Ammon's horn (tissue), 1 donor: ENCODE measurements at places on chromosomes 3 and 15.
A peak's percentile ranks its signal among the peaks of the same experiment; 100 is the strongest.

GRCh38 chr15:50066666-50067065 lies 52.4 kb downstream of the ATP8B4 start:
- DNase-seq = no peak

- no peak for DNase-seq
Observed at GRCh38 chr15:57762302-57762701, 55.8 kb downstream of the POLR2M start.

GRCh38 chr3:109023656-109024254 lies 70.1 kb upstream of the GUCA1C start:
- DNase-seq = peak; percentile 77

DNA sequence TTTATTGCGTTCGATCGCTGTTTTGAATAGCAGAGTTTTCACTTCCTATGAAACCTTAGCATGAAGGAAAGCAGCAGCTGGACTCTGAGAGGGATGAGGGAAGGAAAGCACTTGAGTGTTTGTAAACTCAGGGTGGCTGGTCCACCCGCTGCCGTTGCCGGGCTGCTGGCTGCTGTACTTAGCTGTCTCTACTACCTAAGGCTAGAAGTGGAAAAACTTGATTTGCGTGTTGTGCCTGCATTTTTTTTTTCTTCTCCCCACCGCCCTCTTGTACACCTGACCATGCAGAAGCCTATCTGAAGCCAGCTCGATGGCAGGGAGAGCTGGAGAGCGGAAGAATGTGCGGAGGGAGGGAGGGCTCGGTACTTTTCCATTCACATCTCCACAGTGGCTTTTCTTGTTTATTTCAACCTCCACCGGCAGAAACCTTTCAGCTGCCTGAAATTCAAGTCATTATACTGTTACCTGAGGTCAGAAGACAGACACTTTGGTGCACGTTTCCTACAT lies 4.8 kb upstream of the BCL6 start:
- DNase-seq = peak; percentile 40

DNA sequence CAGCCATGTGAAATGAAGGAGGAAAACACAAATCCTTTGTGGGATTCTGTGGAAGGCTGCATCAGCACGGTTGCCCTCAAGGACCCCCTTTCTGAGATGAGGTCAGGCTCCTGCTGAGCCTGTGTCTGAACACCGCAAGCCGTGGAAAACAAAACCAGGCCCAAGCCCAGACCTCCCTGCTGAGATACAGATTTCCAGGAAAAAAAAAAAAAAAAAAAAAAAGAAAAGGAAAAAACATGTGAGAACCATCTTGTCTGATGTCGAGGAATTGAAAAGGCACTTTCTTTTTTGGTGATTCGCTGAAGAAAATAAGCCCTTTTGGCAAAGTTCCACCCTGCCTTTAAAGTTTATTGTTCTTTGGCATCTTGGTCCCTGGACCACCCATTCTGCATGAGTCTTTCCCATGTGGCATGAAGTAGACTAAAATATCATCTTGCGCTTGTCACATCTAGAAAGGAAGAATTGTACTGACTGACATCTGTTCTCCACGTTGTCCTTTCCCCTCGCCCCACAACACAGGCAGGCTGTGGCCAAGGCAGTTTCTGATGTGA lies 117.6 kb downstream of the CHST2 start:
- no peak for DNase-seq

- DNase-seq = no peak
Observed at GRCh38 chr15:89575656-89576416, 567 bp downstream of the TICRR start.

GRCh38 chr3:112984485-112984884 lies 6.3 kb upstream of the GTPBP8 start:
- no peak for DNase-seq

GRCh38 chr15:32688151-32688639 lies 29.6 kb upstream of the GREM1 start:
- no peak for DNase-seq

DNA sequence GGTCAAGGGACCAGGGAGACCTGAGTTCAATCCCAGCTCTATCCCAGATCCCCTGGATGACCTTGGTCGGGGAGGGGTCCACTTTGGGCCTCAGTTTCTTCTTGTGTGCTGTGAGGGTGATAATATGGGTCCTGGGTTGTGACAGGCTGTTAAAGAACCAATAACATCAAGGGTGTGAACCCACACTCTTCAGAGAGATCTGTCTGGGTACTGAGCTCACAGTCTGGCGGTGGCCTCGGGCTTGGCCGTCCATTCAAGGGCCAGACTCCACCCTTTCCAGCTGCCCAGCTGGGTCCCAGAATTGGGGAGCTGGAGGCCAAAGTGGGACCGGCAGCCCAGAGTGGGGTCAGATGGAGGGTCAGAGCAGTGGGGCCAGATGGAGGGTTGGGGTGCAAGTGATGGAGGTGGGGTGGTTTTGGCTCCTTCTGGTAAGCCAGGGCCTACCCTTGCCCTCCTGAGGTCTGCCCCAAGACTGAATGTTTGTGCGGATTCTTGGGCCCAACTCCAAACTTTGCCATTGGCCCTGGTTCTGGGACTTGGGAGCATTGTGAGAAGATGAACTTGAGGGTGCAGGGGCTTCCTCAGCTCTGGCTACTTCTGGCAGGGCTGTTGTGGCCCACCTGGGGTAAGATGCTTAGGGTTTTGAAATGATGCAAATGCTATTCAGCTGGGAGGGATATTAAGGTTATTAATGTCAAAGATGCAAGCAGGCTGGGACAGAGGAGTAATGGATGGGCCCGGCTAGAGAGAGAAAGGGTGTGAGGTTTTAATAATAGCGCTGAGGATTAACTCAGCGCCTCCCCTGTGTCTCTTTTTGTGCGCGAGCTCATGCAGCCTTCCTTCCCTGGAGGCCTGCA lies 1.5 kb downstream of the CORO2B start:
- peak; percentile 46 for DNase-seq

GRCh38 chr3:42874749-42875148 lies 930 bp downstream of the CYP8B1 start:
- no peak for DNase-seq

DNA sequence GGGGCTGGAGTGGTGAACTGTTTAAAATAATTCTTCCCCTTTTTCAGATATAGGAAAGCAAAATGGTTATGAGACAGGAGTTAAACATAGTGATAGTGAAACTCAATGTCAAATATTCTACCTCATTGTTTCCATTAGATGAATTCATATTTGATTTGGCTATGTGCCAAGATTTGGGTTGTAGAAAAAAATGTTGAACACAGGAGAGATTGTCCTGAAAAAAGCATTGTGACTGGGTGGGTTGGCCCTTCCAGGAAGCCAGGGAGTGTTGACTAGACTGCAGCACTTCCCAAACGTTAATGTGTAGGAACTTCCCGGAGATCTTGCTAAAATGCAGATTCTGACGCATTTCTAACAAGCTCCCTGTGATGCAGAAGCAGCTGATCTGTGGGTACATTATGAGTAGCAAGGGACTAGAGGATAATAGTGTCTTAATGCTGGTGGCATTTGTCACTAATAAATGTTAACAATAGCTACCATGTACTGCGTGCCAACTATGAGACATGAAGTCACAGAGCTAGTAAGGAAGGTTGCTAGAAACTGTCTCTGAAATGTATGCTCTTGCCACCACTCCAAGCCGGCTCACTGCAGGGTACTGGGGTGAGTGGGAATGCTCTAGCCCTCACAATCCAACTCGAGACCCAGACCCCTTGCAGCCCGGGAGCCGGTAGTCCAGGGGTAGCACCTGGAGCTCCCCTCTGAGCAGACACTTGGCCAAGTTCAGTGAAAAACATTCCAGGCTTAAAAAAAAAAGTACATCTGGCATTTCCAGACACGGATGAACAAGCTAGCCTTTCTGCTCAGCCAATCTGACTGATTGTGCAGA lies 120.6 kb downstream of the CD47 start:
- peak; percentile 37 for DNase-seq

- no peak for DNase-seq
Observed at GRCh38 chr15:96031426-96032110, 298.9 kb upstream of the NR2F2 start.

GRCh38 chr3:32869513-32870047 lies 51.8 kb downstream of the TRIM71 start:
- no peak for DNase-seq

DNA sequence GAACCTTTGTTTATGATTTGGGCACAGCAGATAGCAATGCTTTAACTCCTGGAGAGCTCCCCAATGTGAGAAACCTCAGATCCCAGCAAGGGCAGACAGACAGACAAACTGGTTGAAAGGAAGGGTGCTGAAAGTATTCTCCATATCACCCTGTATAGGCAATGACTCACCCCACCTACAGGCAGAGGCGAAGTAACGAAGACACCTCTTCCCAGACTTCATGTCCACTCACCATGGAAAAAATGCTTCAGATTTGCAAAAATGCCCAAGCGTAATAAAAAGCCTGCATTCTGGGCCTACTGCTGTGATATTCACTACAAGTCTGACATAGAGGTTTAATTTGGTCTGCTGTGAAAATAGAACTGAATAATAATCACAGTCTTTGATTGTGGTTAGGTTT lies 50.5 kb downstream of the THBS1 start:
- DNase-seq = no peak

DNA sequence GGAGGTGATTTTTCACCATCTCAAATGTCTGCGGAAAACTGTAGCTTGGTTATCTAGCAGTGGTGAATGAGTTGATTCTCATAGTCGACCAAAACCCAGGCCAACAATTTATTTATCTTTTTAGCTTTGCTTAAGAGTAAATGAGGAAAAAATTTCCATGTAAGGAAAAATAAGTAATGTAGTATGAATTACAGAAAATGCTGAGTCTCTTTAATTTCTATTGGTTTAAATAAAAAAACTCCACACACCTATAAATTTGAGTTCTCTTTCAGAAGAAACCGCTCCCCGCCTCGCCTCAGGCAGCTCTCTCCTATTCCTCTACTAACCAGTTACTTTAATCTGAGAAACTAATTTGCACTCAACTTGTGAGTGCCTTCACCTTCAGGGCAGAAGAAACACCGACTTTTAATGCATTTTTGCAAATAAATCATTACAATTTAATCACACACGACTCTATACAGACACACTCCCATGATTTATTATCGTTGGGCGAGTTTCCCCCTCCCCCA lies 540 bp upstream of the RSRC1 start:
- no peak for DNase-seq

GRCh38 chr3:34015204-34016142 lies 217.0 kb downstream of the PDCD6IP start:
- no peak for DNase-seq

DNA sequence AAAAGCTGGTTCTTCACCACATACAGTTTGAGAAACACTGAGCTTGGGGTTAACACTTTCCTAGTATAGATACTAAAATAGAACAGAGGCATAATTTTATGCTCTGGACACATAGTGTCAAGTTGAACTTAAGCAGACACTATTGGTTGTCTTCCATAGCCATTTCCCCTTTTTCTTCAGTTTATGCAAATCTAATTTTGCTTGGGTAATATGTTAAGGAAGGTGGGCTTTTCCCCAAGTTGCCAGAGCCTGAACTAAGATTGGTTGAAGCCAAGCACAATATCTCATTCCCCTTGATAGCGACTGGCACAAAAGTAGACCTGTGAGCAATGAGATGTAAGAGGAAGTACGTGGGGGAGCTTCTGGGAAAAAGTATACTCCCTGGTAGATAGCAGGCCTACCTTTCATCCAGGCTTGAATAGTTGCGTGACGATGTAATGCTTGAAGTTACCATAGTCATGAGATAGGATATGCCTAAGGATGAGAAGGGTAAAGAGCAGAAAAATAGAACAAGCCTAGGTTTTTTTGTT lies 4.5 kb upstream of the POPDC2 start:
- DNase-seq = no peak

GRCh38 chr3:125116311-125117080 lies 60.7 kb upstream of the HEG1 start:
- DNase-seq = no peak

GRCh38 chr3:159672728-159673688 lies 315.6 kb upstream of the IL12A start:
- no peak for DNase-seq

DNA sequence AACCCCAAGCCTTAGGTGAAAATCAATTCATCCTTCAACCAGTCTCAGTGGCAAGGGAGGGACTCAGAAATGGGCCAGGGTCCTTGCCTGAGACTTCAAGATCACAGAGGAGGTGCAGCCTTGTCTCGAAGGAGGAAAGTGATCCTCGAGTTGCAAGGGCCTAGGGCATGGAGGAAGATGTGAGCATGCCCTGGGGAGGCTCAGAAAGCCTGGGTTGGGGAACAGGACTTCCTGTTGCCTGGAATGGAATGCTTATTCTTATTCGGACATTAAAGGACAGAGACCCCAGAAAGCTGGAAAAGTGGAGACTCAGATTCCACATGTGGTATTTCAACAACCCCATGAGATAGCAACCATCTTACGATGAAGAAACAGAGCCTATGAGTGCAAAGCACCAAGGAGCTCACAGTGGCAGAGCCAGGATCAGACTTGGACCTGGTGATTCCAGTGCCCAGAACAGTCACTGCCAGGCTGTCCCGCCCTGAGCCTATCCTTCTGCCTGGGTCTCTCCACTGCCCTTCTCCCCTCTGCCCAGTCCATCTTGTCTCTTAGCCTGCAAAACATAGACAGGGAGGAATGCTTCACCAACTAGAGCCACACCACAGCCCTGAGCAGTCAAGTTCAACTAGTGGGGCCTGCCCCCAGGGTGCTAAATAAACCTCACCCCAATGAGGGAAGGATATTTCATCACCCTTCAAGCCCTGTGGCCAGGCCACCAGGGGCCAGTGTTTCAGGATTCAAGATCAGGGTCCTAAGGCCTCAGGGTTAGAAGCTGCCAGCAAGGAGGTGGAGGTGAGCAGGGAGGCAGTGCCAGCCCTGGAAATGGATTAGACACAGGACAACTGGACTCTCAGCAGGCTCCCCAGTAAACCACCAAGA lies 21.9 kb downstream of the DAPK2 start:
- no peak for DNase-seq

DNA sequence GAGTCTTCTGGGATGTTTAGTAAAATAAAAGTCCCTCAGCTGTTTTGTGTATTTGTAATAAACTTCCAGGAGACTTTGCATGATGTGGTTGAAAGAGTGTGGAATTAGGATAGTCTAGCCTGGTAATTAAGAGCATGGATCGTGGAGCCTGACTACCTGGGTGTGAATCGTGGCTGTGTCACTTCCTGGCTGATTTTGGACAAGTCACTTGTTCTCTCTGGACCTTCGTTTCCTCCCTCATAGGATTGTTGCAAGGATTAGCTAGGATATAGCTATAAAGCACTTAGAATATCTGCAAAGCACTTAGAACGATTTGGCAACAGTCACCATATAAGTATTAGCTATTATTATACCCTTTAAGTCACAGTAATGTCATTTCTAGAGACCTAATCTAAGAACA lies 40.2 kb downstream of the SLMAP start:
- DNase-seq = no peak

DNA sequence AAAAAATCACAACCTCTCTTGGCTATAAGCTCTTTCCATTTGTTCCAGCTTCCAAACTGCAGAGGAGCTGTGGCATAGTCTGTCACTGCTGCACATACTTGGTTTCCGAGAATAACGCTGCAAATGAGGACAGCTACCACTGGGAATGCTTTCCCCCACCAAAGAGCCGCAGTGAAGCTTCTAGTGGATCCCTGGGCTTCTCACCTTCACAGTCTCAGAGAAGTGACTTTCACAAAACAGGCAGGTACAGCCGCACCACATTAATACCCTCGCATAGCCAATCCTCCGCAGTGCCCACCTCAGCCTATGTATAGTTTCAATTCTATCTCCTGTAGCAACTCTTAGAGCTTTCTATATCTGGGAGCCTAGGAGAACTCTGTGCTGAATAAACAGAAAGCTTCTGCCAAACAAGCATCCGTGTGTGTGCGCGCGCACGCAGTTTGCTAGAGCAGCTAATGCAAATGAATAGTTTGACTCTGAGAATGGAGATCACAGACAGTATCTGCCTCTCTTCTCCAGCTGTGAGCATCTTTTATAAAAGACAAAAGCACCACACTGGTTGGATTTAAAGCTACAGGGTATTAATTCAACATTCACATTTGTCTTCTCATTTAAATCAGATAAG lies 81.9 kb upstream of the PLXND1 start:
- peak; percentile 94 for DNase-seq
